ENCODE measurements at places on chromosomes 2 and 18.

DNA sequence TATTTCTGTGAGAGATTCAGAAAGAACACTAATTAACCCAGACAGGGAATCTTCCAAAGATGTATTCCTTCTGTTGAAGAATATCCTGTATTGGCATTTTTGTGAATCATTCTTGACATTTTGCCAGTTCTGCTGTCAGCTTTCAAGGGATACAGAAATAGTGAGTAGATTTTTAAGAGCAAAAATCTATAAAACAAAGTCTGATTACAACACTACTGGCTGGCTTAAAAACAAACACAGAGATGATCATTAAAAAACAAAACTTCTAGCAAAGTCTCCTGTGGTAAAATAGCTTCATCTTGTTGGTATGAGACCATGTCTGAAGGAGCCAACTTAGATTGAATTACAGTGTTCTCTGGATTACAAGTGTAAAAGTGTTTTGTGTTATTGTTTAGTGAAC lies 866.3 kb upstream of the KLHL29 start:
- no peak for DNase-seq

DNA sequence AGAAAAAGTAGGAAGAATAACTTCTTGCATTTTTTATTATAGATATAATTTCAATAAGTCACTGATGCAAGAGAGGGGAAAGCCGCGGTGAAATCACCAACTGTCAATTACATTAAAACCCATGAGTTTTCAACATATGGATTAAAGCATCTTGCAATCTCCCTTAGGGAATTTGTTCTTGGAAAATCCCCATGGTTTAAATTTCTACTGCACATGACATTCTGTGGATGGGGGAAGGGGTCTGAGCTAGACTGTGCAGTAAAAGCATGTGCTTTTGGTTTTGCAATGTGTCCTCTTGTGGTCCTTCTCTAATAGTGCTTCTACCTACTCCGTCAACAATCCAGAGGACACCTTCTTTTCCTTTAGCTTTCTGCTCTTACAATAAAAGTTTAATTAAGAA lies 894.0 kb downstream of the DCDC2C start:
- DNase-seq: no peak

DNA sequence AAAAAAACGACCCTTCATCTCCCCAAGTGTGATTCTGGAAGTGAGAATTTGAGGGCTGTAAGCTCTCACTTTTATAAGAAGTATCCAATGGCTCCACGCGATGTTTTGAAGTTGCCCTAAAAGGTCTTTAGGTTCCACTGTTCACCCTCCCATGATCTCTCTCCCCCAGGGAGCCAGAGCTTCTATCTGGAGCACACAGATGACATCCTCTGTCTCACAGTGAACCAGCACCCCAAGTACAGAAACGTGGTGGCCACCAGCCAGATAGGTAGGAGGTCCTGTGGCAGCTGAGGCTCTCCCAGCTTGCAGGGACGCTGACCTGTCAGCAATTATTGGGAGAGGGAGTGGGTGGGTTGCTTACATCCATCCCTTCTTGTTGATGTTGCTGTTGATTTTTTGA lies 97.8 kb downstream of the RTN4 start:
- no peak for DNase-seq

- DNase-seq: no peak
These were observed 849 bp upstream of the ITGB6 start for GRCh38 chr2:160200921-160201320.

GRCh38 chr2:219459460-219460311 lies 25.0 kb downstream of the SPEG start:
- DNase-seq: peak; percentile 65

DNA sequence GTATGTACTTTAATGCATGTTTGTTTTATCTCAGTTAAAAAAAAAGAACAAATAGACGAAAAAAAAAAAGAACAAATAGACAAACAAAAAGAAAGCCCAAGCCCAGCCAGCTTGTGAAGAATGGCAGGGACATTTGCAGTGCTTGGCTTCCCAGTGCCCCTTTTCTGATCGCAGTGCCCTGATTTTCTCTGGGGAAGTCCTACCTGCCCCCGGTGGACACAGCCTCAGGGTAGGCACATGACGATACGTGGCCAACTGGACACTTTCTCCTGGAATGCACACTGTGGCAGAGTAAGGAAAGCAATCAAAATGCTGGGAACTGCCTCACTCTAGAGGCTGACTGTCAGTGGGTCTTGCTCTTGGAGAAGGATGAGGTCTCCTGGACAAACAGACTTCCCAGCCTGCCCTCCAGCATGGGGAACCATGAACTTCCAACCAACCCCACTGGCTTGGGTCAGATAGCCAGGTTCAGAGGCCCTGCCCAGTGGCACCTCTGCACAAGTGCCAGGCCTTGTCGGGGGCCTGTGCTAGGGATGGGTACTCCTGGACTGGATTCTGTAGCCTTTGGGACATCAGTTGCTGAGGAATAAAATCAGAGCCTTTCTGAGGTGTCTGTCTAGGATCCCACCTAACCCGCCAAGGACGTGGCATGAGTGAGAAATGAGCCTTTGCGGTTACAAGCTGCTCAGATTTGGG lies 76.7 kb downstream of the INHBB start:
- DNase-seq: no peak

DNA sequence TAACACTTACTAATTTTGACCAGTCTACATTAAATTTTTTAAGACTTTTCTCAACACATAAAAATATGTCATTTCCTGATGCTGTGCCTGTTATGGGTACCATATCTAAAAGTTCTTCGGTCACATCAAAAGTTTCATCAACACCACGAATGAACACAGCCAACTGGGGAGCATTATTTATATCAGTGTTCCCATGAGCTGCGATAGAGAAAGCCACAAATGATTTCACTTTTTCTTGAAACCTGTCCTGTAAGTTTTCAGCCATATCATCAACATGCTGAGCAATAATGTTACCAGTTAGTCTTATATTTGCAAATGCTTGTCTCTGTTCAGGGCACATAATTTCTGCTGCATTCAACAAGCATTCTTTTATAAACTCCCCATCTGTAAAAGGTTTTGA lies 30.4 kb upstream of the NCL start:
- DNase-seq: no peak

DNA sequence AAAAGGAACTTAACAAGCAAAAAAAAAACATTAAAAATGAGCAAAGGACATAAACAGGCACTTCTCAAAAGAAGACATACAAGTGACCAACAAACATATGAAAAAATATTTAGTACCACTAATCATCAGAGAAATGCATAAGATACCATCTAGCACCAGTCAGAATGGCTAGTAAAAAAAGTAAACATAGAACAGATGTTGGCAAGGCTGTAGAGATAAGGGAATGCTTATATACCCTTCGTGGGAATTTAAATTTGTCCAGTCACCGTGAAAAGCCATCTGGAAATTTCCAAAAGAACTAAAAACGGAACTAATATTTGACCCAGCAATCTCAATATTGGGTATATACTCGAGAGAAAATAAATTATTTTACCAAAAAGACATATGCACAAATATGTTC lies 1751.3 kb upstream of the LRRTM1 start:
- no peak for DNase-seq

DNA sequence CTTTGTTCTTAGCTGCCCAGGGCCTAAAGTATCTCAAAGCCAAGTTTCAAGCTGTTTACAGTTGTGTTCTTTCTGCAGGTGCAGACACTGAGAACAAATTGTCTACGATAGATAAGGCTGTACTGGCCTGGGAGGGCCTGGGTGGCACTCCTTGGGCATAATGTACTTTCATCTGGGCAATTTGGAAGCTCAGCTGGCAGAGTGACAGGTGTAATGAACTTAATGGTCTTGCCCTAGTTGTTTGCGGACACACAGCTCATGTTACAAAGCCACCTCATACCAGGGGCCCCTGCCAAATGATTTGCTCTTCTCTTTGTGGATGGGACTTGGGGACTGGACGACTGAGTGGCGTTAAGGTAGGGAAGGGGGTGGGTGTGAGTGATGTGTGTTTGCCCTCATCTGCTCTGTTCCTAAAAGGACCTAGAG lies 4.3 kb downstream of the LDLRAD4 start:
- no peak for DNase-seq

- DNase-seq: no peak
These were observed 43.0 kb upstream of the BCL11A start for GRCh38 chr2:60596411-60596810.

- no peak for DNase-seq
These were observed 29.5 kb upstream of the RBMS1 start for GRCh38 chr2:160522951-160523710.

- no peak for DNase-seq
These were observed 85.7 kb downstream of the METTL8 start for GRCh38 chr2:171348056-171348455.

GRCh38 chr2:69385443-69386151 lies 1.4 kb downstream of the GFPT1 start:
- DNase-seq: no peak

DNA sequence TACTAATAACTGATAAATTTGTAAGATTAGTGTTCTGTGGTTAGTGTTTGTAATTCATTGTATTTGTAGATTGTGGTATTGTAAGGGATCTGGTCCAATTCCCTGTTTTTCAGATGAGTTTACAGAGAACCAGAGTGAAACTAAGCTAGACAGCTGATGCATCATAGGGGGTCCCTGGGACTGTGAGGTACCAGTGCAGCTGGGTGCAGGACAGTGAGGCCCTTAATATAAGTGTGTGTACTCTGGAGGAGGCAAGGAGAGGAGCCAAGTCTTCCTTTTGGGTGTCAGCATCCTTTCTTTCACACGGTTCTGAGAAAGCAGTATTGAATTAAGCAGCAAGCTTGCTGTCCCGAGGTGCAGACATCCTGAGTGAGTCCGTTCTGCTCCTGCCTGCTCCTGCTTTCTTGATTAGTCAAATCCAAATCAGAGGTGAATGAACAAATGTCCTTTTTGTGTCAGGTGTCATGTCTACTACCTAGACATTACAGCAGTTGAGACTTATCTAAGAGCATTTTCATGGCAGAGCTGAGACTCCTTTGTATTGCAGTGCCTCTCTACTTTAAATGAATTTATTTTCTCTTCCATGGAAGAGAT lies 194.9 kb downstream of the MCFD2 start:
- no peak for DNase-seq
